NT2/D1 (cell line): ENCODE measurements at places on chromosomes 2 and 18.

DNA sequence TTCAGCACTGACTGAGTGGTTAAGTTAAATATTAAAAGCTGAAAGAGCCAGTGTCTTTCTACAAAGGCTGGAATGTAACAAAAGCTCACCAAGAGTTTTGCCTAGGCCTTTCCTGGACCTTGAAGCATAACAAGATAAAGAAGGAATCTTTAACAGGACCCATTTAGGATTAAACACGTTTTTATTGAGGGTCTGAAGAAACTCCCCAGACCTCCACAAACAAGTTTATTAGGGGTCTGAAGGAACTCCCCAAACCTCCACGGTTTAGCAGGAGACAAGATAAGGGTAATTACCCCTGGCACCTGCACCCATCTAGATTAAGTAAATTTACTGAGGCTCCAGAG is 104.0 kb downstream of the ACAA2 start:
- no peak for DNase-seq

DNA sequence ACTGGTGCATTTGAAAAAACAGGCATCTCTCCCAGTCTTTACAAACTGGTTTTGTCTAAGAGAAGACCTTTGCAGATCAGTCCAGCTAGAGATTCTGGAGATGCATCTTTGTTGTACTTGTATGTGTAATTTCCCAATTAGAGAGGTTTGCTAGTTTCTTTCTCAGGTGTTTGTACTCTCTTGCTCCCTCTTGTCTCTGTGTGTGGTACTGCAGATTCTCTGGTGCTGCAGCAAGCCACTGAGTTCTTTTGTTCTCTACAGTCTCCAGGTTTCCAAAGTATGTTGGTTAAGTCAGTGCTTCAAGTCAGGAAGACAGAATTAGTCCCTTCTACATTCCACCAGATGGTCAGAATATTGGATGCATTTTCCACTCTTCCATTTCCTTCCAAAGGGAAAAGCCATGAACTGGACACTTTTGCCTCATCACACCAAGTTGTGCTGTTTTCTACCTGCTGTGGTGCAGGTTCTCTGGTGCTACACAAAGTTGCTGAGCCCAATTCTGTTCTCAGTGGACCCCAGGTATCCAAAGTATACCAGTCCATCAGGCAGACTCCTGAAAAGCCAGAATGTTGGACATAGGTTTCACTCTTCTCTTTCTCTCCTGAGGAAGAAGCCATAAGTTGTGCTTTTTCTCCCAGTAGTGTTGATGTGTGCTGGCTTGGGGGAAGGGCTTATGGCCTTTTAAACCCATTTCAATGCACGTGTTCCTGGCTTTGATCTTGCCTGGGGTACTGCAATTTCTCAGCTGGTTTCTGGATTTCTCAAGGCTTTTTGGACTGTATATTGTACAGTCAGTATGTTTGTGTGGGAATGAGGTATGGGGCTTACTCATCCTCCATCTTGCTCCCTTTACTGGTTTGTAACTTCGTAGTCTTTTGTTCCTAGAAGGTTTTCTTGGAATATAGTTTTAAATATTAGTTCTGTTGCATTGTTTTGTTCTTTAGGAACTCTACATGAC is 29.8 kb downstream of the EPC2 start:
- DNase-seq = peak; percentile 35

DNA sequence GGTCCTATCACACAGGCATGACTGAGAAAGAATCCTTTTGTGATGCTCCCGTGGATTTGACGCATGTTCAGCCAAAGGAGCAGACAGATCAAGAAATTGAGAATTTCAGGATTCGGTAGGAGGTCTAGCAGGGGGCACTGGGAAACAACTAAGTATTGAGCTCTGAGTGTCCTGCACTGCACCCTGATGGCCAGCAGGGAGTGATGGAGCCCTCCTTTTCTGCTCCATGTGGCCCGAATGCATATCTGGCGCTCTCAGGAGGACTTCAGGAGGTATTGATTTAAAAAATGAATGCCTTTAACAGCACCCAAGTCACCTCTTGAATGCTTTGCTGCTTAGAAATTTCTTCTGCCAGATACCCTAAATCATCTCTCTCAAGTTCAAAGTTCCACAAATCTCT is 58.0 kb downstream of the ZNF519 start:
- DNase-seq = no peak

GRCh38 chr2:48948400-48949125 is 193.0 kb upstream of the LHCGR start:
- no peak for DNase-seq

DNA sequence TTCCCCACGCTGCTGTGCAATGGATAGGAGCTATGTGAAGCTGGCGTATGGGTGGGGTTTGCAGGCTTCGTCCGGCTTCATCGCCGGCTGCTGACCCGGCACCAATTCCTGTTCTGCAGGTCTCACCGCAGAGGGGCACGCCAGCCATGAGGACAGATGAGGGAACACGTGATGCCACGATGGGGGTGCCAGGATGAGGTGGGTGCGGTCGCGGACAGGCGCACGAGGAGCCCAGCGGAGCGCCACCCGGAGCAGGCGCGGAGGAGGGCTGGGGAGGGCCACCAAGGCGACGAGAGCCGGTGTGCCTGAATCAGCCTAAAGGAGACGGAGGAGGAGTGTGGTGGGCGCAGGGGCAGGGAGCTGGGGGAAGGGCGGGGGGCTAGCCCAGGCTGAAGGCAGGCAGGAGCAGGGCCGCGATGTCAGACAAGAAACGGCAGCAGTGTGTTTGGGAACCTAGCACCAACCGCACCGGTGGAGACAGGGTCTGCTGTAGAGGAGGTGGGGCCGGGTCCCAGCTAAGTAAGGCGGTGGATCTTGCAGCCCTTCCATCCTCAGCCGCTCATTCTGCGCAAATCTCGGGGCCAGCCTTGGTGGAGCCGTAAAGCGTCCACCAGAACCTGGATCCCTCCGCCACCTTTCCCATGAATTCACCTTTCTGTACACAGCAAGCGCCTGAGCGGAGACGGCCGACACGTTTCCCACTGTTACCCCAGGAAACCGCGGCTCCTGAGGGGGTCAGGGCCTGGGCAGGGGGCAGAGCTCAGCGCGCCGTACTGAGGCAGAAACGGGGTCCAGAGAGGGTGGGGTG is 17.0 kb upstream of the CD8A start:
- no peak for DNase-seq

DNA sequence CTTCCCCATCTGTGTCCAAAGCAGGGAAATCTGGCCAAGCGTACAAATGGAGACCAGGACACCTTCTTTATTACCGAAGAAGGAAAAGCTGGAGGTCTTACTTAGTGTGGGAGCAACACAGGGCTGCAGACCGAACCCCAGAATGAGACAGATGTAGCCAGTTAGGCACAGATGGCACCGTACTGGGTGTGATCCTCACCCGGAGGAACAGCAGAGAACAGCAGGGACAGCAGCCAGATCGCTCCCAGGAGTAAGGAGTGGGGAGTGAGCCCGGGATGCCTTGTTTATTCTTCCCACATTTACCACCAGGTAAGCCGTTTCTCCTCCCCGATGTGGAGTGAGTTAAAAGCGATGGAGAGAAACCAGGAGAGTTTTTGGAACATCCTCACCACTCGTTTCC is 150.7 kb upstream of the SPRED2 start:
- no peak for DNase-seq

GRCh38 chr2:152481881-152482583 is 147.1 kb downstream of the FMNL2 start:
- no peak for DNase-seq

GRCh38 chr2:217222309-217222910 is 362.5 kb upstream of the TNP1 start:
- DNase-seq = no peak

- no peak for DNase-seq
These were observed 46.6 kb downstream of the TAF1B start for GRCh38 chr2:9889812-9890261.

- no peak for DNase-seq
These were observed at the start of gene CACNB4 for GRCh38 chr2:152098496-152099366. CACNB4 (minus strand) TSS chr2:152099044.

DNA sequence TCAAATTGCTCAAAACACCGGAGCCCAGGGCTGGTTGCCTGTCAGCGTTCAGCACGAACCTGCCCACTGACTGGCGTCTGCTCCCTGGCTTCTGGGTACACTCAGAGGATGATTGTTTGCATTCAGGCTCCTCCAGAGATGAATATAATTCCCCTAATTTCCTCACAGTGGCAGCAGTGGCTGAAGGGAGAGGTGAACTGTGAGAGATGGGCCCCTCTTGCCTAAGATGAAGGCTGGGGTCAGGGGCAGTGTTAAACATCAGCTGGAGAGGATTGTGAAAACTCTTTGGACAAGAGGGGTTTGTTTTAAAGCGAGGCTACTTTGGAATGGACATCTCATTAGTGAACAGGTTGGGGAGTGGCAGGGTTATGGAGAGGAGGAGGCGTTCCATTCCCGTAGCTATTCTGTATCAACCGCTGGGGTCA is 31.0 kb downstream of the TCF7L1 start:
- no peak for DNase-seq
